NCI-H187 (cell line): ENCODE measurements at places on chromosomes 3 and 15.

- DNase-seq = no peak
Measured at GRCh38 chr3:38731522-38731921, 82.0 kb upstream of the SCN5A start.

DNA sequence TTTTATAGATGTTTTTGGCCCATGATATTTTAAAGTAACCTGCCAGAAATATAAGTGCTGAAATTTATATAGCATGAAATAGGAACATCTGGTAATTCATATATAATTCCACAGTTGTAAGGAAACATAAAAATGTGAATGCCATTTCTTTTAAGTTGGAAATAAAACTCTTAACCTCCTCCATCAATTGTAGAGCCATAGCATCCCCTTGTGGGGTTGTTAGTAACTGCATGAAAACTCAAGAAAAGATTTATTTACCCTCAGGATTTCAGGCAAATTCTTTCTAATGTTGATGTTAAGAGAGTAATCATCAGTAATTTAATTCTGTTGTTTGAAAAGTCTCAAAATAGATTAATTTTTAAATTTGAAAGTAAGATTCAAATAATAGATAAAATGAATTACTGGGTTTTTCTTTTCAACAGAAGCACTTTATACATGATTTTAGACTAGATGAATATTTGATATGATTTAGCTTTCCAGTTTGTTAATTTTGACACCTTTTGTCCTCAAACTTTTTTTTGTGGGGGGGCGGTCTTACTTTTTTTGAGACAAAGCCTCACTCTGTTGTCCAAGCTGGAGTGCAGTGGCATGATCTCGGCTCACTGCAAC, 74.7 kb downstream of the RASA2 start:
- DNase-seq = no peak

DNA sequence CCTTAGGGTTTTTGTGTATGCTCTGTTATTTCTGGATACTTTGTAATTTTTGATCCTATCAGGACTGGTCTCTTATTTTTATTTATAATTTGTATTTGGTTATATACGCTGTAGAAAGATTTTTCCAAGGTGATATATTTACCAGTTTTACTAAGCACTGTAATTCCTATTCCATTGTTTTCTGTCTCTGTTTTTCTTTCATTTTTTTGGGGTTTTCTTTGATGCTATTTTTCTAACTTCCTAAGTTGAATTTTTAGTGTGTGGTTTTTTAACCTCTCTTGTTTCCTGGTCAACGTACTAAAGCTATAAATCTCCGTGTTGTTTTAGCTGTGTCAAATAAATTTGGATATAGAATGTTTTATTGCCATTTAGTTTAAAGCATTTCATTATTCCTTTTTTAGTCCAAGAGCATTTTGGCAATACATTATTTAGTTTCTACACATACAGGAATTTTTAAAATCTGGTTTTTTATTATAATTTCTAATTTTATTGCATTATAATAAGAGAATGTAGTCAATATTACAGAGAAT, 128.1 kb upstream of the THRB start:
- DNase-seq = no peak

DNA sequence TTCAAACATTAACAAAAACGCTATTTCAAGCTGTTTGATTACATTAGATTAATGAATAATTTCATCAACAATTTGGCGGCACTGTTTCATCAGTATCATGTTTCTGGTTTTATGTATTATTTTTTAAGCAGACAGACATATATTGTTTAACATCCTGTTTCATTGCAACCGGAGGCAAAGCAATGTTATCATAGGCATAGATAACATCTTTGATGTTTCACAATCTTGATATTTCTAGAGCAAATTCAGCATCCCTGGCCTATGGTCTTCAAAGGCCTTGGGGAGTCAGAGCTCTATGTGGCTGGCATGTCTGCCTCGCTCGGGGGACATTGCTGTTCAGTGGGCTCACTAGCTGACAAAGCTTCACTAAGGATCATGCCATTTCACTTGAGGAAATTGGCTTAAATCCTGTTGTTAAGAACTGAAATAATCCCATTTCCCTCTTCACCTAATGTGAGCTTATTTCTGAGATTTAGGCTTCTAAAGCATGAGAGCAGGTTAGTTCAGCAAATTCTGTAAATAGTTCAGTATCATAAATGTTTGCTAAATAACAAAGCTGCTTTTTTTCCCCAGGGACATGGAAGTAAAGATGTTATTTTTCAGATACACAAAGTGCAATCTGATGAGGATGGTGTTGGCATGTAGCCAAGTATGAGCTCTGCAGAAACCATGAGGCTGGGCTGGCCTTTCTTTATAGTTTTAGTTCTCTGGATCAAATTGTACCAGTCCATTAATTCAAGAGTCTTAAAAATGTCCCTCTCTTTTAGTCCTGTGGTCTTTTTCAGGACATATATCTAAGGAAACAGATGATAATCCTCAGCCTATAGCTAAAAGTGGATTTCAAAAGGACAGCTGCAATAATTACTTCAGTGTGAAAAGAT, 941.4 kb downstream of the PLOD2 start:
- DNase-seq = no peak

GRCh38 chr3:99875929-99876841, 58.5 kb downstream of the CMSS1 start:
- no peak for DNase-seq

DNA sequence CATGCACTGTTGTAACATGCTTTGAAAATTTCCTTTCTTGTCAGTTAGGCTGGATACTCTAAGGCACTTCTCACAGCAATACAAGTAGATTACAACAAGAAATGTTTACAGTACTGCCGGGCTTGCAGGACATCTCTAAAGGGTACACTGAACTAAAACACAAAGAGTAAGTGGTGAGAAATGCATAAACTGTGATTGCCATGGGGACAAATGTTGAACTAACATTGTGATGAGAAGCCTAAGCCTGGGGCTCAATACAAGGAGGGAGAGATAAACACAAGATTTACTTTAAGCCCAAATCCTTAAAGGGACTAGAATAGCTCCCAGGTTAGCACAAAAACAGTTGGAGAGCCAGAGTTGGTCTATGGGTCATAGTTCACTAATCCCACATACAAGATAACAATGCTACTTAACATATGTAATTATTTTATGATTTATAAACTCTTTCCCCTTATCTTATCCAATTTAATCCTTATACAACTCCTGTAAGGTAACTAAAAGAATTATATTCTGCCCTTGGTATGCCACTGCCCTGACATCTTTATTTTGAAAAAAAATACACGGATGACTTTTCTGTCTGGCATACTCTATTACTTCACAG, 126.9 kb downstream of the THRB start:
- no peak for DNase-seq

DNA sequence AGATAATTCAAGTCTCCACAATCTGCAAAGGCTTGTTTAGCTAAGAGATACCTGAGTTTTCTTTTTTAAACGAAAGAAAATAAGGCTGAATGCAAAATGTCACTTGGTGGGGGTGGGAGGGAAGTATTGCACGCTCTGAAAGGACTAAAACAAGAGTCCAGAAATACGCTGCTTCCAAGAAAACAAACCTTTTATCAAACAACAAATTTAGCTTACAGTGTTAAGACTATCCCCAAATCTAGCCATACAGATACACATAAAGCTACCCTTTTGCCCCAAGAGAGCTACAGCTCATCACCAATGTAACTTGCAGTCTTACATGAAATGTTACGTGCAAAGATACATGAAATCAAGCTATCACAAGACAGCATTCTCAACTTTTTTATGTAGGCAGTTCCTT, 522.5 kb downstream of the FOXP1 start:
- DNase-seq = no peak

DNA sequence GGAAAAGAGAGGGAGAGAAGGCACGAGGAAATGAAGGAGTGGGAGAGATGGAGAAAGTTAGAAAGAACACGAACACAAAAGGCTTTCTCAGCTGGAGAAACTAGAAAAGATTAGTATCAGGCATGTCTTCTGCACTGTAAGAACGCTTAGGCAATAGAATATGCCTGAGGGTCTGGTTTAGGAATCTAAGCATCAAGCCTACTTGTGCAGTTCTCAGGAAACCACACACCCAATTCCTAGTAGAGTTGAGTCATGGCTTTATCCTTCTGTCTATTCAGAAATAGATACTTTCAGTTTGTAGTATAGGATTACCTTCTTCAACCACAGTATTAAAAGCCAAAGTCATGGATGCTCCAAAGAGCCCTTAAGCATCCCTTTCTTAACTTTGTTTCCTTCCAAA, 969.4 kb downstream of the NTRK3 start:
- no peak for DNase-seq

DNA sequence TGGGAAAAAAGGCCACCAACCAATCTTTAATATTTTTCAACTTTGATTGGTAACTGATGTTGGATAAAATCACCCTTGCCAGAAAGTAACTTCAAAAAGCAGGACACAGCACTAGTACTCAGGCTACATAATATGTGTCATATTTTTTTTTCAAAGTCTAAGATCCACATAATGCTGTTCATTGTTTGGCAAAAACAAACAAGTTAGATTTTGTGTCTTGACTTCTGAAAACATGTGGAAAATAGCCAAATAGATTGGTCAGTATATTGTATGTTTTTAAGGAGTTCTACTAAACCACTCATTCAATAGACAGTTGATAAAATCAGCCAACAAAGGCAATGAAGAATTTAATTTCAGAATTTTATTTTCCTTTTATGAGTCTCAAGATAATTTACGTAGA, 111.7 kb upstream of the CCDC54 start:
- DNase-seq = no peak

GRCh38 chr15:100803171-100803440, 76.5 kb upstream of the ALDH1A3 start:
- no peak for DNase-seq

GRCh38 chr3:179108086-179108485, 36.5 kb upstream of the ZMAT3 start:
- DNase-seq = no peak

- no peak for DNase-seq
Measured at GRCh38 chr3:45112939-45113338, 33.2 kb downstream of the CDCP1 start.

GRCh38 chr15:32735989-32736700, 18.3 kb downstream of the GREM1 start:
- no peak for DNase-seq

DNA sequence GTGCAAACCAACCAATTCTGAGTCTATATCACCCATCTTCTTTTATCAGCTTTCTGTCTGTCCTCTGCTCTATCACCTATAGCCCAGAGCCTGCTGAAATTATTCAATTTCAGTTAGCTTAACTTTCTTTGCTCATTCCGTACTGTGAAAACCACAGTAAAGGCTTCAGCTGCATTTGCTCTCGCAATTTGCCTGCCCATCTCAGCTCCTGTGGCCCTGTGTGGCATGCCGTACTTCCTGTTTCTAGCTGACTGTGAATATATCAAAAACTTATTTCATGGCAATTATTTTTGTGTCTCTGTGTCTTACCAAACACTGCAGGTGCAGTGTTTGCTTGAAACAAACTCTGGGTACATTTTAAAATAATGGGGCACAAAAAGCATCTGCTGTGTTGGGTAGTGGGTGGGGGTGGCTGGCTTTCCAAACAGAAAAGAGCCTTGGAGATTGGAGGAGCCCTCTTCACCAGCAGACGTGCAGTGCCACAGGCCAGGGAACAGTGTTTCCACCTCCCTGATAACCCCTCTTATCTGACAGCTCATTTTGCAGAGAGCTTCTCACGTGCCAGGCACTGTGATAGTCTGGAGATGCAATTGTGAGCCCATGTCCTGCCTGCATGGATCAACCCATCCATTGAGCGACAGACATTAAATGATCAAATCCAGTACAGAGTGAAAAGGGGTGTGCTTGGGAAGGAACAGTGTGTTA, 45.2 kb downstream of the GASK1A start:
- no peak for DNase-seq

- DNase-seq = no peak
Measured at GRCh38 chr3:42755681-42756578, 17.1 kb downstream of the CCDC13 start.

- no peak for DNase-seq
Measured at GRCh38 chr15:31392761-31393401, 66.2 kb downstream of the KLF13 start.

DNA sequence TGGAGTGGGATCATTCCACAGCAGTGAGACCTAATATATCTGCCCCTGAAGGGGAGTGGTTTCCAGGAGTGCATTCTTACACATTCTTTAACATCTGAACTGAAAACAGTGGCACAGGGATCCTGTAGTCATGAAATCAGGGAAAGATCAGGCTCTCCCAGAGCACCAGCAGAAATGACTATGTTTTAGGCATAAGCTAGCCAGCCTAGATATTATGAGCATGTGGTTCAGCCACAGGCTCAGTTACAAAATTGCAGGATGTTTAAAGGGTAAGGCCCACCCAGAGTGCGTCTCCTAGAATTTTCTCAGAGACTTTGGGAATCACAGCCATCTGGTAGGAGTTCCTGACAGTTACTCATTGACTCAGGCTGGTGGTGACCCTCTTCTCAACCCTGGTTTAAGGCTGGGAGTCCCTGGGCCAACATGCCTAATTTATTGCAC, 20.9 kb downstream of the FSTL1 start:
- no peak for DNase-seq

DNA sequence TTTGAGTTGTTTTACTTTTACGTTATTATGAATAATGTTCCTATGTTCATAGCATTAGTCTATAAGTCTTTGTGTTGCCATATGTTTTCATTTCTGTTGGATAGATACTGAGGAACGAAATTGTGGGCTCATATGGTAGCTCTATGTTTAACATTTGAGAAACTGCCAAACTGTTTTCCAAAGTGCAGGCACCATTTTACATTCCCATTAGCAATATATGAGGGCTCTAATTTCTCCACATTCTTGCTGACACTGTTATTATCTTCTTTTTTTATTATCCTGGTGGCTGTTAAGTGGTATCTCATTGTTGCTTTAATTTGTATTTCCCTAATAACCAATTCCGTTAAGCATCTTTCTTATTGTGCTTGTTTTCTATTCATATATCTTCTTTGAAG, 1.8 kb upstream of the PIK3R4 start:
- DNase-seq = no peak

DNA sequence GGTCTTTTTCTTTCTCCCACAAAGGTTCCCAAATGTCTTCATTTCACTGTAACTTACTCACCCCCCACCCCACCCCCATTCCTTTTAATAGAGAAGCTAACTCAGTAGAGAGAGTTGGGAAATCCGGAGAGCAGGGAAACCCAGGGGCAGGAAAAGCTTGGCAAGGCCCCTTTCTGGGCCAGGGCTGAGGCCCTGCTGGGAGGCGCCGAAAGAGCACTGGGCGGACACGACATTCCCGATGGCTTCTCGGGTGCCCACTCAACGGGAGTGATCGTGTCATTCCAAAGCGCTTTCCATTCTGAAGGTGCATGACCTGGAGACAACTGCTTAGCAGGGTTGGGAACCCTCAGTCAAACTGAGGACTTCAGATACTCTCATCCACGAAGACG, 1.6 kb upstream of the DALRD3 start:
- no peak for DNase-seq

- no peak for DNase-seq
Measured at GRCh38 chr3:184751204-184752040, 39.6 kb upstream of the MAGEF1 start.

GRCh38 chr3:42023380-42023779, 61.5 kb upstream of the ULK4 start:
- DNase-seq = no peak
